ENCODE measurements at places on chromosomes 11 and 22. TPM values are rescaled to one million over a fixed set of nuclear protein-coding genes. Genes with fewer than 3 reads are reported as not detected.

- DNase-seq, result no peak
- H3K27me3 ChIP-seq, result peaks cover 2% of the 10 kb centered on the region
- H3K36me3 ChIP-seq, result no peaks in the 10 kb centered on the region
- no peak overlapping the region for H3K4me3 ChIP-seq
- no peak overlapping the region for H3K27ac ChIP-seq
Observed at GRCh38 chr11:102868339-102868738, 6.4 kb downstream of the MMP12 start.

DNA sequence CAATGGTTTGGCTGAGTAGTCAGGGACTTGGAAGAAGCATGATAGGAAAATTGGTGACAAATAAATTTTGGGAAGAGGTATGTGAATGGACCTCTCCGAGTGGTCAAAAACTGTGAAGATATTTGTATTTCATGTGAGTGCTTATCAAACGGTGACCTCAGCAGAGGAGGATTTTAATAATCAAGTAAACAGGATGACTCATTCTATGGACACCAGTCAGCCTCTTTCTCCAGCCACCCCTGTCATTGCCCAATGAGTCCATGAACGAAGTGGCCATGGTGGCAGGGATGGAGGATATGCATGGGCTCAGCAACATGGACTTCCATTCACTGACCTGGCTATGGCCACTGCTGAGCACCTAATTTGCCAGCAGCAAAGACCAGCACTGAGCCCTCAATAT, 21.2 kb downstream of the MS4A4E start:
- H3K27ac ChIP-seq, result no peak overlapping the region
- no peaks in the 10 kb centered on the region for H3K4me1 ChIP-seq
- no peaks in the 10 kb centered on the region for H3K36me3 ChIP-seq
- DNase-seq, result no peak
- H3K27me3 ChIP-seq, result peaks cover 7% of the 10 kb centered on the region
- H3K4me3 ChIP-seq, result no peak overlapping the region

DNA sequence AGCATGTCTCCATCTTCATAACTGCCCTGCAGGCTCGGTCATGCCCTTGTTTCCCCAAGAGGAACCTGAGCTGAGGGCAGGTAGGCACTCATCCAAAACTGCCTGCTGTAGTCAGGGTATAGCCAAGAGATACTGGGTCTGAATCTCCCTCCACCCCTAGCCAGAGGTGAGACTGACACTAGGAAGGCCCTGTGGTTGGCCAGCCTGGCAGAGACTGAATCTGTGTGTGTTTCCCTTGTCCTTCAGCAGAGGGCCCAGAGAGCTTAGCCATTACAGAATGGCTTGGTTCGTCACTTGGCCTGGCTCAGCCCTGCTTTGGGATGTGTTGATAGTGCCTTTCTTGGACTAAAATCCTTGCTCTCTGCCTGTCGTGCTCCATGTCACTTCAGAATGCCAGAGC, 79.3 kb upstream of the SUSD2 start:
- peaks cover 21% of the 10 kb centered on the region for H3K4me1 ChIP-seq
- no peak overlapping the region for H3K4me3 ChIP-seq

The PIH1D2 gene
- total RNA-seq, result 0.57 TPM

DNA sequence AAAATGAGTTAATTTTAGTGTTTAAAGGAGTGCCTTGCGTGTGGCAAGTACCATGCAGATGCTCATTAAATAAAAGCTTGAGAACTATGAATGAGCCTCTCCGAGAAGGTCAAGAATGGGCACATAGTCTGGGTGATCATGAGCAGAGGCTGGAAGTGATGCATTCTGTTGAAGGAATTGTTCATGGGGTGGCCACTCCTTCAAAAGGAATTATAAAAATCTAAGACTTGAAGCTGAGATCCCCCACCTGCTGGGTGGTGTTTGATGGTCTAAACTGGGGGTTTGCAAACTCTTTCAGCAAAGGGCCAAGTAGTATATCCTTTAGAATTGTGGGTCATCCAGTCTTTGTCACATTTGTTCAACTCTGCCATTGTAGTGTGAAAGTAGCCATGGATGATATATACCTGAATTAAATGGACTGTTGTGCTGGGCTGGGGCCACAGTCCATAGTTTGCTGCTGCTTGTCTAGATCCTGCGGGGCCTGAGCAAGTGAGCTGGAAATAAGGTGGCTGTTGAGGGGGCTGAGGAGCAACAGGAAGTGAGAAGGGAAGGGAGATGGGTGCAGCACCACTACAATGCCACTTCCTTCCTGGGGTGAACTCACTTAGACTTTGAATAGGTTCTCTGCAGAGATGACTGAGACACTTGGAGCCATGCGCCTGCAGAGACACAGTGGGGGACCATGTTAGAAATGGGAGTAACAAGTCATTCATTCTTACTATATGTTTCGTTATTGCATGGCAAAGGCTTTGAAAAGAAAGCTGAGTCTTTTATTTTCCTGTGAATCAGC, 179.0 kb downstream of the SNX19 start:
- H3K4me3 ChIP-seq, result no peak overlapping the region
- H3K36me3 ChIP-seq, result no peaks in the 10 kb centered on the region
- no peaks in the 10 kb centered on the region for H3K4me1 ChIP-seq
- DNase-seq, result no peak
- no peaks in the 10 kb centered on the region for H3K27me3 ChIP-seq

GRCh38 chr11:17156283-17156682, 51.5 kb downstream of the PIK3C2A start:
- peaks cover 20% of the 10 kb centered on the region for H3K4me1 ChIP-seq
- no peak overlapping the region for H3K4me3 ChIP-seq
- H3K36me3 ChIP-seq, result peaks cover 18% of the 10 kb centered on the region
- H3K27ac ChIP-seq, result no peak overlapping the region
- no peak for DNase-seq

DNA sequence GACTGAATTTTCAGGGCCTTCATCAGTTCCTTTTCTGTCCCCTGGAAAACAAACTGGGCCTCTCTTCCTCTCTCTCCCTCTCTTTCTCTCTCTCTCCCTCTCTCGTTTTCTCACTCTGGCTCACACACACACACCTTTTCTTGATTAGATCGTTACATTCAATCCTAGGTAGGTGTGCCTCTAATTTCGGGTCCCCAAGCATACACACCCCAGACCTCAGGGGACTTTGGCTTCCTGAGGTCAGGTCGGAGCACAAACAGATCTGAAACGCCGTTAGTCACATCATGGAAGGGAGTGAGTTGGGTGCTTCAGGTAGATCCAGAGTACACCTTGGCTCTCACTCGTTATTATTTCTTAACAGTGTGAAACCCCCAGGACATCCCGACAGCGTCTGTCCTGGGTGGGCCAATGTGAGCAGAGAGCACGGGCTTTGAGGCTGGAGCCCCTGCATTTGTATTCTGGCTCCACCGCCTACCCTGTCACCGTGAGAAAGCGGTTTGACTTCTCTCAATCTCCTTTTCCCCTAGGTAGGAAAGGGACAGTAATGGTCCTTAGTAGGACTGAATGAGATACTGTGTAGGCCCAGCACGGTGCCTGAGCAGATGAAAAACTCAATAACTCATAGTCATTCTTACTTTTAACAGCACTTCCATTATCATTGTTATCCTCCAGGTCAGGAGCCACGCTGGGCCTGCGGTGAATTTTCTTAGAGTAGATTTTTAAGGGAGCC, 37.3 kb upstream of the POU2AF1 start:
- no peak overlapping the region for H3K4me3 ChIP-seq
- DNase-seq, result no peak
- H3K36me3 ChIP-seq, result no peaks in the 10 kb centered on the region
- no peaks in the 10 kb centered on the region for H3K27me3 ChIP-seq
- peaks cover 54% of the 10 kb centered on the region for H3K4me1 ChIP-seq

DNA sequence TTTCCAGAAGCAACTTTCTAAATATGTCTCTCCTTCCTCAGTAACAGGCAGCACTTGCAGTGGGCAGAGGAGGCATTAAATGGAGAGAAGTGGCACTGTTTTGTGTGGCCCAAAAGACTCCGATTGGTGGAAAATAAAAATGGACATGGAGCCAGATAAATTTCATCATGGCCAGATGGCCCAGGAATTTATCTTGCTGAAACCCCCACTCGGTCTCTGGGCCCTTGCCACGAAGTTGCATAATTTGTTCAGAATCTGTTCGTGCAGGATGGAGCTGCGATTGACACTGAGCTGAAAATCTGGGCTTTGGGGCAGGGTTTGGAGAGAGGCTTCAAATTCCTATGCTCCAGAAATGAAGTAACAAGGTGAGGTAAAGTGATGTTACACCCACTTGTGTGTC, 65.5 kb downstream of the C11orf91 start:
- H3K4me3 ChIP-seq, result no peak overlapping the region
- H3K27ac ChIP-seq, result no peak overlapping the region
- DNase-seq, result no peak
- H3K36me3 ChIP-seq, result no peaks in the 10 kb centered on the region

DNA sequence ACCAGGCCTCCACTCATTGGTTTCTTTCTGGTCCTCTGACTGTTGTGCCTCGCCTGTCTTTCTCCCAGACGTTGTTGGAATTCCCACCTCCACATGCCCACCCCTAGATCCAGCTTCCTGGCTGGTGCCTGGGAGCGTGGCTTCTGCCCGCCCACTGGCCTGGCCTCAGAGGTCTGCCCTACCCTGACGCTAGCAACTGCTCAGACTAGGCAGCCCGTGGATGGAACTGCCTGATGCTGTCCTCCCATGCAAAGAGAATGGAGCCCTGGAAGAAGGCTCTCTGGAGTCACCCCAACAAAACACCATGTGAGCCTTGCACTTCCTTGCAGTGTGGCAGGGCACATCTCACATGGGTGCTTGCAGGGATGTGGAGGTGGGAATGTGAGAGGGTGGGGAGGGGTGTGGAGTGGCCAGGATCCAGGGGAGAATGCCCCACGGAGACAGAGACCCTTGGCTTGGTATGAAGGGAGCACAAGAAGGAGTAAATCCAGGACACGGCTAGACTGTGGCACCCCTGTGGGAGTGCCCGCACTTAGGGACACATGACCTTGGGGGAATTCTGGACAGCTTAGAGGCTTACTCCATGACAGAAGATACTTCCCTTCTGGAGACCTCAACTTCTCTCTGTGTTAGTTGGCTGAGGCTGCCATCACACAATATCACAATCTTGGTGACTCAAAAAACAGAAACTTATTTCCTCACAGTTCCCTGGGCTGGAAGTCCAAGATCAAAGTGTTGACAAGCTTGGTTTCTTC, 22.5 kb upstream of the ADA2 start:
- no peaks in the 10 kb centered on the region for H3K36me3 ChIP-seq
- no peak for DNase-seq
- no peak overlapping the region for H3K4me3 ChIP-seq
- H3K27ac ChIP-seq, result no peak overlapping the region
- no peaks in the 10 kb centered on the region for H3K27me3 ChIP-seq
- peaks cover 17% of the 10 kb centered on the region for H3K4me1 ChIP-seq

GRCh38 chr11:103596315-103596714, 440.1 kb upstream of the DDI1 start:
- no peak overlapping the region for H3K27ac ChIP-seq
- no peaks in the 10 kb centered on the region for H3K36me3 ChIP-seq
- no peak overlapping the region for H3K4me3 ChIP-seq

DNA sequence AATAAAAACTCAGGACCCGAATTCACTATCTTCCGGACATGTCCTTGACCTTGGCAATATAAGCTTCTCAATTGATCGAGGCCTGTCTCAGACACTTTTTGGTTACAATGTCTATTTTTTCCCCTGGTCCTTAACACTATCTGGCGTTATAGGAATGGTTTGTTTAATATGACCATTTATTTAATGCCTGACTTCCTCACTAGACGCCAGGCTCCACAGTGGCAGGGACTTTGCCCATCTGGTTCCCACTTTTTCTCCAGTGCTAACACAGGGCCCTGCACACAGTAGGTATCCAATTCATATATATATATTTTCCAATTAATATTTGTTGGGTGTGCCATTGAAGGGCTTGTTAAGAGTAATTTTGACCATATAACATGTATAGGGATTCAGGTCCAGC, 7.9 kb upstream of the CBX6 start:
- H3K36me3 ChIP-seq, result no peaks in the 10 kb centered on the region
- H3K4me3 ChIP-seq, result no peak overlapping the region
- no peaks in the 10 kb centered on the region for H3K27me3 ChIP-seq
- no peak for DNase-seq

DNA sequence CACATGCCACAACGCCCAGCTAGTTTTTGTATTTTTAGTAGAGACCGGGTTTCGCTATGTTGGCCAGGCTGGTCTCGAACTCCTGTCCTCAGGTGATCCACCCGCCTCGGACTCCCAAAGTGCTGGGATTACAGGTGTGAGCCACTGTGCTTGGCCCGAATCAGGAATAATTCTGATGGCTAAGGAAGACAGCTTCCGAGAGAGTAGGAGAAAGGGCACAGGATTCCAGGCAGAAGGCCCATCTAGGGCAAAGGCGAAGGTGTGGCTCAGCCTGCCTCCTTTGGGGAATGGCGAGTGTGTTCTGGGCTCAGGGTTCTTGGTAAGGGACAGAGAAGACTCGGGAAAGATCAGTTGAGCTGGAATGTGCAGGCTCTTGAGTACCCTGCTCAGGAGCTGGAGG, 1.6 kb upstream of the SYCE3 start:
- no peak for DNase-seq

GRCh38 chr11:69297787-69298266, 3.9 kb downstream of the MYEOV start:
- DNase-seq, result peak; percentile 51
- H3K36me3 ChIP-seq, result no peaks in the 10 kb centered on the region
- peak overlapping the region; percentile 10 for H3K4me3 ChIP-seq
- H3K27me3 ChIP-seq, result peaks cover 4% of the 10 kb centered on the region
- H3K27ac ChIP-seq, result peak overlapping the region; percentile 23

The KLHL35 gene
- total RNA-seq, result 0.62 TPM

DNA sequence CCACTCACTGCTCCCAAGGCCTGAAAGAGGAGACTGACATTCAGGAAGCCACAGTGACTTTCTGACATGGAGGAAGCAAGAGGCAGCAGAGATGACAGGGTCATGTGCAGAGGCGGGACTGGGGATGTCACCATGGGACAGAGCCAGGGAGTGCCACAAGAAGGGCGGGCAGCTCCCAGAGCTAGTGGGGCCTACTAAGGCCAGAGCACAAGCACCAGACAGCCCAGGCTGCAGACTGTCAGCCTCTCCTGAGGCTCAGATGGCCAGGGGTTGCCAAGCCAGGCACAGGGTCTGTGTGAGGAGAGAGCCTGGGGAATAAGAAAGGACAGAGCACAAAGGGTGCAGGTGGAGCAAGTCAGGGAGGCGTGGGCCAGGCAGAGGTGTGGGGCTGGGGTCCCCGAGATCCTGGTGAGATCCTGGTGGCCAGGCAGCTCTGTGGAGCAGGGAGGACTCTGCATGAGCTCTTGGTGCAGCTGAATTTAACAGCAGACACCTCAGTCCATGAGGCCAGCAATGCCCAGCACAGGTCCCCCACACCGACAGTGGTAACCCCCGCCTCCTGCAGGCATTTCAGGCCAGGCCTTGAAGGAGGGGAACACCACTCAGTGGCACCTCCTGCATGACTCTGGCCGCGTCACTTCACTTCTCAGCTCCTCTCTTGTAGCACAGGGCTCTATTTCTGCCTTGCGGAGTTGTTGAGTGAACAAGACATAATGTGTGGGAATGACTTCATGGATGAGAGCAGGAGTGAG, 52.3 kb downstream of the SGSM3 start:
- no peak for DNase-seq
- H3K27ac ChIP-seq, result peak overlapping the region; percentile 34
- H3K4me1 ChIP-seq, result no peaks in the 10 kb centered on the region
- no peak overlapping the region for H3K4me3 ChIP-seq
- peaks cover 24% of the 10 kb centered on the region for H3K36me3 ChIP-seq
- H3K27me3 ChIP-seq, result no peaks in the 10 kb centered on the region

The KCNK7 gene
- 0.37 TPM for total RNA-seq

- peak overlapping the region; percentile 37 for H3K27ac ChIP-seq
- no peaks in the 10 kb centered on the region for H3K27me3 ChIP-seq
- DNase-seq, result peak; percentile 22
- H3K4me1 ChIP-seq, result peaks cover 21% of the 10 kb centered on the region
- H3K36me3 ChIP-seq, result peaks cover 19% of the 10 kb centered on the region
Observed at GRCh38 chr11:65445604-65446445, 23.2 kb downstream of the NEAT1 start.

The TMEM191C gene
- 1.1 TPM for total RNA-seq
